Pulmonary artery endothelial cell (primary cell): ENCODE measurements at places on chromosomes 1 and 21. TPM values are rescaled to one million over a fixed set of nuclear protein-coding genes. Genes with fewer than 3 reads are reported as not detected.

MIA3 gene
- total RNA-seq = 30.3 and 52.9 TPM in 2 replicates

DNA sequence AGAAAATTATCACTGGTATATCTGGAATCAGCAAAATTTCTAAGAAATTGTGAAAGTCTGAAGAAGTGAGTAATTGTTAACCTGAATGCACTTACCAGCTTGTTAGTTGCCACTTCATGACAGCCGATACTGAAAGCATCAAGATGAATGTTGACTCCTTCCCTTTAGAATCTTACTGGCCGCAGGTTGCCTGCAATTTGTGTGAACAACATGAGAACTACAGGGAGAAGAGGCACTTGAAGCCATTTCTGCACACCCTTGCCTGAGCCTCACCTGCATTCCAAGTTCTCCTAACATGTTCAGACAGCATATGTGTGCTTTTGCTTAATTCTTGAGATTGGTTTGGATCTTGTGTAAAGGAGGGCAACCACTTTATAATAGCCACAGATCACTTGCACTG is 59.2 kb upstream of the SSX2IP start:
- no peak for DNase-seq

DNA sequence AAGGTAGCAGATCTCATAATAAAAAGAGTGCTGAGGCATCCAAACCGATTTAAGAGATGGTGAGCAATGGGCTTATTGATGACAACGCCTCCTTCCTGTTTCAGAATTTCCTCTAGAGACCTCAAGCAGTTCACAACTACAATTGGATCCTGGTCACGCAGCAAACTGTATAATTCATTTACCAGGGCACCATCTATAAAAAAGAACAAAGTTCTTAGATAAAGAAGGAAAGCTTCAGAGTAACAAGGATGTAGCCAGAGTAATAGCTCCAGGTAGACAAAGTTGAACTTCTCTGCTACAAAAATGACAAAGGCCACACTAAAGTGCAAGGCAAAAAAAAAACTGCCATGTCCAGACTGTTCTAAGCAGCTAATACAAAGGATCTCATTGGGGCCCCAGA is 3.4 kb downstream of the AP4B1 start:
- no peak for DNase-seq

DNA sequence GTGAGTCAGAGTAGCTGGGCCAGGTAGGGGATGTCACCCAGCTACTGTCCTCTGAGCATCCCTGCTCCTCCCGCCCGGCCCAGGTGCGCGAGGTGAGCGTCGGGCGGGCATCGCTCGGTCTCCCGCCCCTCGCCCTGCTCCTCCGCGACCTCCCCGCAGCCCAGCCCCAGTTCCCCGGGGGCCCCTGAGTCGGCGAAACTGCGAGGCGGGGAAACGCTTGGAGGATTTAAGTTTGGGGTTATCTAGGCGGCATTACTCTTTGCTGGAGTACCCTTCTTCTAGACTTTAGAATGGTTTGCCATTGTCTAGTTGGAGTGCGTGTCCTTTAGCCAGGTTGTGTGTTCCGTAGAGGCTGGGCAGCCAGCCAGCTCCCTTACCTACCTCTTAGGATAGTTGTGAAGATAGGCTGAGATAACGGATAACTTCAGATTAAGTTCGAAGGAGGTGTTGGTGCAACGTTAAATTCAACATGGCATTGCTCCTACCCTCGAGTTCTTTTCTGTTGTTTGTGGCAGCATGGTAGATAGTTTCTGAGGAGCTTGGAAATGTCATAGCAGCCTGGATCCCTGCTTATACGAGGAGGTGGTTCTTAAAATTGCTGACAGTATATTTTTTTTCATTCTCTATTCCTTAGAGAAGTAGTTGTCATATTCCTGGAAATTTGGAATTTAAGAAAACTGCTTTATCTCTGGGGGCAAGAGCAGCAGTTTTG is 697 bp downstream of the AGO3 start:
- DNase-seq = no peak

- DNase-seq = no peak
Observed at GRCh38 chr1:202860744-202861419, 28.1 kb downstream of the RABIF start.

DNA sequence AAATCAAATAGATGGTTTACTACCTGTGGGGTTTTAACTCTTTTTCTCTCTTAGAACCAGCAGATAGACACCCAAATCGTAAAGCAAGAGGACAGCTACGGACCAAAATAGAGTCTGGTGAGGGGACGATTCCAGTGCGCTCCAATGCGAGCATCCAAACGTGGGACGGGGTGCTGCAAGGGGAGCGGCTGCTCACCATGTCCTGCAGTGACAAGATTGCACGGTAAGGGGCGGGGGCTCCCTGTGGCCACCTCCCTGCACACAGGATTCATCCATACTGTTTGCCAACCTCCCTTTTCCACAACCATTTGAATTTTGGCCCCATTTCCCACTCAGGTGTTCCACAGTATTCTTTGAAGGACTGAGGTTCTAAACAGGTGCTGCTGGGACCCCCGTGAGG is 102.8 kb downstream of the POFUT2 start:
- DNase-seq = no peak

FAM78B gene
- total RNA-seq = 0.13 and 0.49 TPM in 2 replicates

- DNase-seq = no peak
Observed at GRCh38 chr1:20199403-20199802, 13.1 kb upstream of the PLA2G2C start.

- DNase-seq = no peak
Observed at GRCh38 chr1:10753299-10753698, 43.1 kb downstream of the CASZ1 start.

DNA sequence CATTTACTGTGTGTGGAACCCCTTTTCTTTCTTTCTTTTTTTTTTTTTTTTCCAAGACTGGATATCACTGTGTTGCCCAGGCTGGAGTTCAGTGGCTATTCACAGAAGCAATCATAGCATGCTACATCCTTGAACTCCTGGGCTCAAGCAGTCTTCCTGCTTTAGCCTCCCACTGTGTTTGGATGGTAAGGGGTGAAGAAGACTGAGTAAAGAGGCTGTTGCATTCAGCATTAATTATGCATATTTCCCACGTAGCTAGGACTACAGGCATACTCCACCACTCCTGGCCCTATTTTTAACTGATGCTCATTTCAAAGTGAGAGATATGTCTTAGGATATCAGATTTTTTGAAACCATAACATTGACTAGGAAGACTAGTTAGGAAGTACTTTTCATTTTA is 39.5 kb downstream of the PHACTR4 start:
- no peak for DNase-seq
